Suppressor macrophage treated with lipopolysaccharide for 1 hour (primary cell): ENCODE measurements at places on chromosomes 3 and 15.
A peak's percentile ranks its signal among the peaks of the same experiment; 100 is the strongest.

DNA sequence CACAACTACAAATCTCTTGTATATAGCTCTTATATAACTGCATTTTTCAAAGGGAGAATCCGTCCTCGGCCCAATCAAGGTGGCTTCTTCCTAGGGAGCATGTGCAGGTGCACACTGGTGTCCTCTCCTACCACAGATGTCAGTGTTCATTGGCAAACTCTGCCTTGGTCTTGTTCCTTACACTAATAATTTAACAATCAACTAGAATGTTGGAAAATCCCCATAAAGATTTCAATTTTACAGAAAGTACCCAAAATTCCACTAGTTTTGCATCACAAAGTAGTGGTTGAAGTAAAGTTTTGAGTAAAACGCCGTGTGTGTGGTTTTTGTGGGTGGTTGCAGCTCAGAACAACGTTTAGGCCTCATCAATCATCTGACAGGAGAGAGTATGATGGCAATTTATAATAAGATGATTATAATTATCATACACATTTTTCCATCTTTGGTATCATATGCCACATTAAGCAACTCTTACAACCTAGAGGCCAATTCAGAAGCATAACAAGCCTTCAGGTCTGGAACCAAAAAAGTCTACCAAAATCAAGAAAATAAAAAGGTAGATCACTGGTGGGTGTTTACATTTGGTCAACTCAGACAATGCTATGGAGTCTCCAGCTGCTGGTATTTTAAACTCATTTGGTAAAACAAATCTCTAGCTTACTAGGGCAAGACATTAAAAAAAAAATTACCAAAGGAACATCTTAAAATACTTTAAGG, 128.9 kb upstream of the BHLHE40 start:
- peak; percentile 82 for DNase-seq

- no peak for DNase-seq
Observed at GRCh38 chr3:40178012-40178594, 131.4 kb upstream of the EIF1B start.

- peak; percentile 71 for DNase-seq
Observed at GRCh38 chr15:31489801-31490646, 163.4 kb downstream of the KLF13 start.

- no peak for DNase-seq
Observed at GRCh38 chr15:56165234-56165633, 78.4 kb downstream of the RFX7 start.

GRCh38 chr15:78314181-78314581, 14.8 kb upstream of the SKIC8 start:
- no peak for DNase-seq

GRCh38 chr3:52794612-52795099, at the start of gene ITIH3:
Gene ITIH3, plus strand, starts transcription at chr3:52794796. Its CDS starts 8 bp downstream, at chr3:52794804.
- DNase-seq: no peak

- DNase-seq: peak; percentile 48
Observed at GRCh38 chr3:38655708-38656300, 6.3 kb upstream of the SCN5A start.

GRCh38 chr3:184776916-184777315, 35.0 kb upstream of the VPS8 start:
- DNase-seq: no peak

DNA sequence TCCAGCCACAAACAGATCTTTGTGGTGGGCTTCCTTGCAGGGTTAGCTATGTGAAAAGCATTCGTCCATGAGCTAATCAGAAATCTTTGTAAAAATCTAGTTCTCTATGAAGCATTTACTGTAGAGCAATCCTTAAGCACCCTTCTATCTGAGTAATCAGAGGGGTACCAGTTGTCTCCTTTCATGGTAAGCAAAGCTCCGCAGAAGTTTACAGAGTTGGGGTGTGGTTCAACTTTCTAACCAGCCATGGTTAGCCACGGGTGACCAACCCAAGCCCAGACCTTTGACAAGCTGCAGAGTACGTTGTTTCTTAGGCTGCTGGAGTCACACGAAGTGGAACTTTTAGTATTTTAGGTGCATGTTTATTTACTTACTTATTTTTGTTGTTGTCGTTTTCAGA, 77.4 kb downstream of the FLNB start:
- DNase-seq: no peak

DNA sequence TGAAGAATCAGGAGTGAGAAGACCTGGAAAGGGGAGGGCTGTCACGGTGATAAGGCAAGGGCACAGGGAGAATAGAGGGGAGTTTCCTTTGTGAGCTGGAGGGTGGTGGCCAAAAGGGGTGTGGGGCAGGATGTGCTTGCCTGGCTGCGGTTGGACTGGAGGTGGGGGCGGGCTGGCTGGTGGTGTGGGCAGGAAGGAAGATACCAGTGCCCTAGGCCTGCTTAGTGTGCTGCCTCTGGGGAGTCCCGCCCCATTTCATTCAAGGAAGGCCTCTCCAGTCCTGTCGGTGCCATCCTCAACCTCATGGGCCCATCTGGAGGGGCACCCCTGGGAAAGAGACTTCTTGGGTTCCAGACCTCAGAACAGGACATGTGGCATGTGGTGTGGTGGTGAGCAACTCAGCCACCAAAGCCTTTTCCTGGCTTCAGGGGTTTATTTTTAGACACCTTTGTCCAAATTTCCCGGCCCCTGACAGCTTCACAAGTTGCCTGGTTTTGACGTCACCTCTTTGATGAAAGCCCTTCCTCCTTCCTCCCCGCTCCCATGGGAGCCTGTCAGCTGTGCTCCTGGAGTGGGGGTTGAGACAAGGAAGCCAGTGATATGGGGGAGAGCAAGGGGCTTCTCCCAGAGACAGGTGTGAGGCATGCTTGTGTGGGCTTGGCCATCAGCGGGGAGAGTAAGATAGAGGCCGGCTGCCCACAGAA, 15.6 kb downstream of the TEX264 start:
- DNase-seq: peak; percentile 74

DNA sequence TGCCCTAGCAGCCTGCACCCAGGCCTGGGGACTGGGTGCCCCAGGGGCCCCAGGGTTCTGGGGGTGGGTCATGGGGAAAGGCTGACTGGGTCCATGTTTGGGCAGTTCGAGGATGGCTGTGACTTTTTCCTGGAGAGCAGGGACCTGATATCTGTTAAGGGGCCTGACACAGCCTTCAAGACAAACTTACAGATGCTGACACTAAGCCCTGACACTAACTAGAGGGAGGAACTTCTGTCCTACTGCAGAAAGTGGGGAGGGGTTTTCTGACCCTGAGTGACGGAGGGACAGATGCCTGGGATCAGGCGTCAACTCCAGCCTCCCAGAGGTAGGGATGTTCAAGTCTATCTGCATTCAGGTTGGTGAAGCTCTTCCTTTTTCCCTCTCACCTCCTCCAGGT, 45.0 kb upstream of the SLC6A11 start:
- DNase-seq: no peak

DNA sequence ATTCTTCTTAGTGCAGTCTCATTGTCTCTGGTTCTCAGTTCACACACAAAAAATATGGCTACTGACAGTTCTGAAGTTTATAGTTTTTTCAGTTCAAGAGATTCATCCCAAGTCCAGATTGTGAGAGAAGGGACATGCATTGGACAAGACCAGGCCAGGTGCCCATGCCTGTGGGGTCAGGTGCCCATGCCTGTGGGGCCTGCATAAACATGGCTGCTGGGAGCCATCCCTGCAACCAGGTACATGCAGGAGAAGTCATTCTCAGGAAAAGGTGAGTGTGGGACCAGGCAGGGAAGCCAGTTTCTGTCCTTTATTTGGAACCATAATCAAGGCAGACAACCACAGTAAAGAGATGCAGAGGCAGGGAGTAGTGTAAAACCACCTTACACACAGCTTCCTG, 6.3 kb upstream of the TM4SF1 start:
- DNase-seq: no peak

- DNase-seq: no peak
Observed at GRCh38 chr3:177824190-177824786, 627.0 kb upstream of the TBL1XR1 start.

GRCh38 chr15:29699791-29700190, 122.5 kb downstream of the TJP1 start:
- DNase-seq: no peak

DNA sequence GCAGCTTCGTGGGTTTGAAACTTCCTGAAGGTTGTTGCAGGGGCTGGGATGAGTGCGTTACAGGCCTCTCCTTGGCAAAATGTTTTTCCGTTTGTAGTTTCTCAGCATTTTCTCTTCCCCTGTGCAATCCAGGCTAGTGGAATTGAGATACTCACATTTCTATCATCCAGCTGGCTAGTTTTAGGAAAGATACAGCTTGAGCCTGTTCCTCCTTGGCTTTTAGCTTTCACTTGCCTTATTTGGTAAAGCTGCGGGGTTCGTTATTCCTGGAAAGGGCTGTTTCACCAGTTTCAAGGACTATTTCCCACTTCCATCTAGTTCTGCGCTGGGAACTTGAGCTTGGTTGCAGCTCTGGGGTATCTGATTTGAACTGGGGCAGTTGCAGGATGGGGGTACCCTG, 90.3 kb downstream of the ITPR1 start:
- peak; percentile 49 for DNase-seq

DNA sequence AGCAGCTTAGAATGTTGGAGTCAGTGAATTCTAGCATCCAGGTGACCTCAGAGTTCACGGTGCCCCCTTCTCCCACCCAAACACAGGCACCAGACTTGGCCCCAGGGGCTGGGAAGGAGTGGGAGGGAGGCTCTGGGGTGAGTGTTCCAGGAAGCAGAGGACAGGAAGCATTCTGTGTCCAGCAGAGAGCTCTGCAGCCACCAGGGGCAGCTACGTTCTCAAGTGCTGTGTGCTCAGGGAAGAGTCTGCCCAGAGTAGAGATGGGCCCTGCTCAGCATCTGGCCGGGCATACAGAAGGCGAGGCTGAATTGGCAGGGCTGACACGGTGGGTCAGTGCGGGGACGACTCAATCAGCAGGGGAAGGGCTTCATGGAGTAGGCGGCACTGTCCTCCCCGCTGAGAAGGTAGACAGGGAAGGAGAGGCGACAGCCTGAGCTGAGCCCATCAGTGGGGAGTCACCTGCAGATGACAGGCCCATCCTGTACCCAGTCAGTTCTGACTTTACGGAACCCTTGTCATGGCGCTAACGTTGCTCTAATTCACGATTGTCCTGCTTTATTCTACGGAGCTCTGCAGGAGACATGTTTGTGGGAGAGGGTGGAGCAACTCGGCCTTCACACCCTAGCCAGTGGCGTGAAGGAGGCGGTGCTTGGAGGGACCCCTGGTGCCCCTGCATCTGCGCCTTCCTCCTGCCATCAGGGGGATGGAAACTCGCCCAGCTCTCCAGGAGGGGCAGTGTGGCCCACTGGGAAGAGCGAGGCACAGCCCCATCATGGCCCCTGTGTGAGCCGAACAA, 82.2 kb downstream of the C3orf70 start:
- peak; percentile 13 for DNase-seq

DNA sequence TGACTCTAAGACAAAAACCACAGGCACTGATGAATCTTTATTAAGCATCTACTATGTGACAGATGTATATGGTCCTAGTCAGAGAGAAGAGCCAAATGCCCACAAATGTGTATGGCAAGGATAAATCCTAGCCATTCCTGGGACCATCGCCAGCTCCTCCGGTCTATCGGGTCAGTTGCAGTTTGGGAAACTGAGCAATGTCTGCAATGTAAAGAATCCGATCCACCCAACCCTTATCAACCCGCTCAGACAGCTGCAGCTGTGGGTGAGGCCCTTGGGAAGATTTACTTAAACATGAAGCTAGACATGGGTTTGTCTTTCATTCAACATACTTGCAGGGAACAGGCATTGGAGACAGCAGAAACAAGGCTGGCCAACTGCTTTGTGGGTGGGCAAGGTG, 40.5 kb upstream of the CDV3 start:
- DNase-seq: no peak

DNA sequence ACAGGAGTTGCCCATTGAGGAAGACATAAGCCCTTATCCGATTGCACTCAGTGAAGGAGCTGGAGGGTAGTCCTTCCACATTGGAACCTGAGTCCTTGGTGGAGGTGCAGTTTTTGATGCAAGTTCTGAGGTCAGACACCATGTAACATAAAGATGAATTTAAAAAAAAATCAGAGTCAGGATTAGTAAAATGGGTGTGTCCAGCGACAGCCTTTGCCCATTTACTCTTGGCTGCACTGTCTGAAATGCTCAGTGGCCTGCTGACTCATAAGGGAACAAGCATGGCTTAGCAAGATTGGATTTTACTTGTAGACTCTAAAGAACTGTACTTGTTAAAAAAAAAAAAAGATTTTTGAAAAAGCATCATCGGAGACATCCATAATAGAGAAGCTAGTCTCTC, 241.1 kb upstream of the TOPAZ1 start:
- no peak for DNase-seq

- DNase-seq: no peak
Observed at GRCh38 chr3:113663761-113664160, 32.7 kb downstream of the USF3 start.

DNA sequence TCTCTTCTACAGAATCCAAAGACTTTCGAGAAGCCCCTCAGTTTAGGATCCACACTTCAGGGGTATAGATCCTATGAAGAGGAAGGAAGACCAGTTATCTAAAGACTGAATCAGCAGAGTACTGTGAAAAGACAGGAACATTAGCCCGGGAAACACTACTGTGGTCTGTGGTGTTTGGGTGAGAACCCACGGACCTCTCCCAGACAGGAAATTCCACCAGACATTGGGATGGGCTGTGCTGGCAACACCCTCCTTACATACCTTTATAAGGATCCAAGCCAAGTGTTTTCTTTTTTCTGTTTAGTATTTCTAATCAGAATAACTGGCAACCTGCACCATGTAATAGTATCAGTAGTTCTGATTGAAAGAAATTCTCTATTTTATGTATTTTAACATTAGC, 14.1 kb downstream of the TMEM207 start:
- no peak for DNase-seq

DNA sequence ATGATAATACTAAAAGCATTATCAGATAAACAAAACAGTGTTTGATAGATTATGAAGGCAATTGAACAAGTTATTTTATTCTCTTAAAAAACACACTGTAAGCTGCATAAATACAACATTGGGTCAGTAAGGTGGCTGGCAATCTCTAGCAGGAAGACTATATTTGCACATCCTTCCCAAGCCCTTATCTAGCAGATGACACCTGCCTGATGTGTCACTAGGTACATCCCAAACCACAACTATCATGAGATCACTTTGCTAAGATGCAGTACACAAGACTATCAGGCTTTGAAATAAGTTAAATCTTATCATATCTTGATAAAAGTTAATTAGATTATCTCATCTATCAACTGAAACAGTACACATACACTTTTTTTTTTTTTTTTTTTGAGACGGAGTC, 417.4 kb downstream of the MECOM start:
- DNase-seq: no peak

- DNase-seq: peak; percentile 64
Observed at GRCh38 chr15:68204776-68205557, at the start of gene CALML4. Gene CALML4, minus strand, starts transcription at chr15:68205332. Its CDS starts 85 bp downstream, at chr15:68205247.

DNA sequence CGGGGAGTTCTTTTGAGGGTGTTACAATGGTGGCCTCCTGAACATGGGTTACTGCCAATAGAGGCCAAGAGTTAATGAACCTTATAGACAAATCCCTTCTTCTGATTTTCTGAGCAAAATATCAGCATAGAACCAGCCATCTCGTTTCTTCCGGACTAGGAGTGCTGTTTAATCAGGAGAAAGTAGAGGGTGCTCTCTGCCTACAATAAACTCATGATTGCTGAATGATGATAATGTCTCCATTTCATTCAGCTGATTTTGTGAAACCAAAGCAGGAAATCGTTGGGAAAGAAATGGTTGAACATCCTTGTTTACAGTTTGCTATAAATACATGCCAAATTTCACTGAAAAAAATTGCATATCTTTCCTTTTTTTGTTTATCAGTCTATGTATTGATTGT, 142.8 kb upstream of the PLSCR5 start:
- no peak for DNase-seq

- no peak for DNase-seq
Observed at GRCh38 chr15:92116330-92116729, 262.8 kb downstream of the SLCO3A1 start.
